ENCODE measurements at places on chromosomes 6 and 20.

DNA sequence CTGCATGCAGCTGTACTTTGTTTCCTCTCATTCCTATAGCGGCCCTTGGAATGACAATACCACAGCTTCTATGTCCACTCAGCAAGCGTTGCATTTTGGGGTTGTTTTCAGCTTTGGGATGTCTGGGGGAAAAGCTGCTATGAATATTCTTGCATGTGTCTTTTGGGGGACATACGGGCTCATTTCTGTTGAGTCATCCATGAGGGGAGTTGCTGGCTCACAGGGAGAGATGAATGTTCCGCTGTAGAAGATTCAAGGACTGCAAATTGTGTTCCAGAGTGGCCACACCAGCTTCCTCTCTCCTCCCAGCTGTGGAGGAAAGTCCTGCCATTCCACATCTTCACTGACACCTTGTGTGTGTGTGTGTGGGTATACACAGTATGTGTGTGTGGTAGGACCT is 43.3 kb downstream of the TGM2 start:
- no peak for DNase-seq

DNA sequence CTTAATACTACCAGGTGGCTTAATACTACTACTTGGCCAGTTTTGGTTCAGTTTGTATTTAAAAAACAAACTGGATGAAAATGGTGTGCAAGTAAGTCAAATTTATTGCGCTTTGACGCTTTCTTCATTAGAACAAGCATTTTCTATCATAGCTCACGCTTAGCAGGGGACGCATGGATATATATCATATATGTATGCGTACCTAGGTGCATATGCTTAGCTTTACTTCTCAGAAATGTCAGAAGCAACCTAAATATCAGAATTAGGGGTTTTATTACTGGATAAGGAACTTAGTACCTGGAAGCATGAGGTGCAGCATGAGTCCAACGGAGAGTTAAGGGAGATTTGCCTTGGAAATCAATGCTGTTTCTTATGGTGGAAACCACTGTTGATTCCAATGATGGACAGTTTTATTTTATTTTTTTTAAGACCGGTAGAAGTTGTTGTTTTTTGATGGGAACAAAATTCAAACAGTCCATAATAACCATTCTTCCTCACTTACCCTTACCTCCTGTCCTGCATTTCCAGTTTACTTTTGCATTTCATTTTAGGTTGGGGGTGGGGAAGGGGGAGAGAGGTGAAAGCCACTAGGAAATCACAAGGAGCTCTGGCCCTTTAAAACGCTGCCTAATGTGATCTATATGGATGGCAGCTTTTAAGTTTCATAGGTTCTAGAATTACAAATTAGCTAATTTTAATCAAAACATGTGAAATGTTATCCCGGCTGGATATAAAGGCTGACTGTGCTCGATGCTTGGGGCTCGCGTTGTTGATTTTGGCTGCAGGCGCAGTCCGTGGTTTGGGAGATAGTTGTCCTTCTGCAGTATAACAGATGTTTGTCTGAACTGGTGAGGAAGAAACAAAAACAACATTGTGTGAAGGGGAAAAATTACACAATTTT is 2.1 kb downstream of the SOBP start:
- no peak for DNase-seq

GRCh38 chr6:26327450-26328264 is 37.3 kb upstream of the BTN3A2 start:
- peak; percentile 86 for DNase-seq

- no peak for DNase-seq
Measured at GRCh38 chr6:148996815-148997214, 250.0 kb downstream of the UST start.

DNA sequence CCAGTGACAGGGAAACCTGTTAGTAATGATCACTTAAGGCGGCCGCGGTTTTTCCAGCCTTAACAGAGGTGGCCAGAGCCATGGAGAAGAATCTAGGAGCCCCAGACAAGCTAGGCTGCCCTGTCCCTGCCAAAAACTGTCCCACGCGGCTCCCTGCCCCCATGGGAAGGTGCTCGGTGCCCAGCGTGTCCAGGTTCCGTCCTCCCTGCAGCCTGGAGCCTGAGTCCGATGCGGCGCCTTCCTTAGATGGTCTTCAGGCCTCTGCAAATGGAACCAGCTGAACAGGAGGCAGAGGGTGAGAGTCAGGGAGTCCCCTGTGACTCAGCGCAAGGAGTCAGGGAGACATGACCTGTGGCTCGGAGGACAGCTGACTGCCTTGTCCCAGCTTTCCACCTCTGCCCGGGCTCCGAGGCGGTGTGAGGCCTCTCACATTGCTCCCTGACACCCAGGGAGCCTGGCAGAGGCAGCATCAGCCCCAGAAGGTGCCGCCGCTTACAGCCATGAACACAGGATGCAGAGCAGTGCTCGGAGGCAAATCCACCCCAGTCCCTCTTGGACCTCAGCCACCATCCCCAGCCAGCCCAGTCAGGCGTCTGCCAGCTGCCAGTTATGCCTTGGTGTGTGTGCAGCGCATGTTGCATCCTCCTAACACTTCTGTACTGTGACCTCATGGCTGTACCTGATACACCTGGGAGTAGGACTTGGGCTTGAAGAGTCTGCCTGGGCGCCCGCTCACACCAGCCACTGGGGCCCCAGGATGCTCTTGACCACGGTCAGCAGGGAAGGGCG is 377.7 kb downstream of the CDH4 start:
- no peak for DNase-seq

DNA sequence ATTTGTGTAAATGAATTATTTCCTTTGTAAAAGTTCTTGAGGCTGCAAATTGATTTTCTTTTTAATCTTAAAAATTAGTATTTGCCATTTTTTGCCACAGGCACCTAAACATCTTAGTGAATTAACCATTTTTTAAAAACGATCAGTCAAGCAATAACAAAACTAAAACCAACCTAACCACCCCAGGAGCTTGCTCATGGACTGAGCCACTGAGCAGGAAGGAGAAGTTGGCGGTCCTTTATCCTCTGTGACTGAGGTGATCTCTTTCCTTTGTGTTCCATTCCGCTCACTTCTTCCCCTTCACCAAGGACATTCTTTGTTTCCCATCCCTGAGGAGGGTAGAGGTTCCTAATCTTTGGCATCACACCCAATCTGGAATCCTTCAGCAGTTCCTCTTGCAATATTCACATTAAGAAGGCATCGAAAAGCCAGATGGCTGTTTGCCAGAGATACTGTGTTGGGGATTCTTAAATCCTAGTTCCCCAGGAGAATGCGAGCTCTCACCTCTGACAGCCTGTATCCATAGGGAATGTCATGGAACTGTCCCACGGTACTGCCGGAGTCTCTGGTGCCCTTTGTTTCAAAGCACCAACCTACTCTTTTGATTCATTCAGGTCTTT is 30.5 kb downstream of the RPRD1B start:
- no peak for DNase-seq

DNA sequence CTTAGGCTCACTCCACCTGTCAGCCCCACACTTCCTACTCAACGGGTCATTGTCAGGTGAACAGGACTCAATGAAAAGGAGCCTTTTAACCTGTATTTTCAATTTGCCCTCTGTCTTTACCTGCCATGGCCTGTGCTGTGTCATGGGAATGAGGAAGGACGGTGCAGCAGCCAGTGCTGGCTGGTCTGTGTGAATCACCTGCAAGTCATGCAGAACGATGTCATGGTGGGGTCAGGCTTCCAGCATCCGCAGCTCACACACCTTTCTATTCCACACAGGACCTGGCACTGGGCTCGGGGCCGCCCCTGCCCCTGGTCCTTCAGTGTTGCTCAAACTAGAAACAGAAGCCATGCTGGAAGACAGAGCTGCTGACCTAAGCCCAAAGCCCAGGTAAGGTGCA is 188.7 kb upstream of the GMDS start:
- no peak for DNase-seq

- no peak for DNase-seq
Measured at GRCh38 chr20:54100563-54100962, 30.2 kb upstream of the BCAS1 start.

DNA sequence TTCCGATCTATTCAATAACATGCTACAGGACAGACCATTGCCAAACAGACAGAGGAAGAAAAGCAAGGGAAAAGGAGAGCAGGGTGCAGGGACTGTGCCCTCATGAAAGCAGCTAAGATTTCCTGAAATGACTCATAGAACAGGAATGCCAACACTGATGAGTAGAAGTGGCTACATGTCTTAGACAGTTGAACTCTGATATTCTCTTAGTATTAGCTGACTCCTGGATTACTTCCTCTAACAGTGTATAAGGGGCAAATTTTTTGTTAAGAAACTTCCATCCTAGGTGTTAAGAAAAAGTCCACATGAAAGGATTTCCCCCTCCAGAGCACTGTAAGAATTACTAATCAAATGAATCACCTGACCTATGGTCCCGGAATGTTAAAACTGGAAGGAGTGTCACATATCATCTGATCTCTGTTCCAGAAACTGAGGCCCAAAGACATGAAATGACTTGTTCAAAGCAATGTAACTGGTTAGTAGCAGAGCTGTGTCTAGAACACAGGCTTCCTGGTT is 224.9 kb downstream of the IBTK start:
- no peak for DNase-seq

GRCh38 chr6:135905604-135906300 is 54.3 kb downstream of the PDE7B start:
- no peak for DNase-seq

GRCh38 chr6:72911463-72912155 is 289.7 kb downstream of the KCNQ5 start:
- DNase-seq = no peak

DNA sequence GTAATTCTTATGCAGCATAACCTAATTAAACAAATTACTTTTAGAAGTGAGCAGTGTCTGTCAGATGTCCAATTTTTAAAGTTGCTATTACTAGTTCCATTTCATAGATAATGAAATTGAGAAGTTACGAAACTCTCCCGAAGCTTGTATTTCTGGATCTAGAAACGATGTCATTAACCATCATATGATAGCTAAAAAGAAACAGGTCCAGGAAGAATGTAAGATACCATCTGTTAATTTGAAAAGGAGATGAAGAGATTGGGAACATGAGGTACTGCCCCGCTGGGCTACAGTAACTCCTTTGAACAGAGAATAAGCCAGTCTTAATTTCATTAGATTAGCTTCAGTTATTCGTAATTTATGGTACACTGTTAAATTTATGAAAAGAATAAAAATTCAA is 47.5 kb upstream of the TMX4 start:
- no peak for DNase-seq

GRCh38 chr6:158381214-158381613 is 68.9 kb downstream of the TULP4 start:
- no peak for DNase-seq

GRCh38 chr20:52983726-52984450 is 11.7 kb downstream of the TSHZ2 start:
- no peak for DNase-seq

DNA sequence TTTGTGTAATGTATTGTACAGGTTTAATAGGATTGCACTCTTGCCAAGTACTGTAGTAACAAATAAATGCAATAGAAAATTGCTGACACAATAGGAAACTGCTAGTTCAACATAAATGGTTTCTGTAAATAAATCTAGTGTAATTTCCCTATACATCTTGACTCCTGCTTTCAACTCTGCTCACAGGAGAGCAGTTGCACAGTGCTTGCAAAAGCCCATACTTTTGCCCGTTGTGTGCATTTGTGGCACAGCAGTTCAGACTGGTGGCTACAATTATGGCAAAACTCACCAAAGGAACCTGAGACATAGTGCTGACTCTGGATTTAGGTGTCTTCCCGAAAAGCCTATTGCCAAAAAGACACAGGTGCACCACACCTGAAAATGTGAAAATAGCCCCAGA is 953.3 kb upstream of the SLC35B3 start:
- DNase-seq = no peak

GRCh38 chr6:83613378-83613777 is 95.5 kb downstream of the SNAP91 start:
- DNase-seq = no peak

- no peak for DNase-seq
Measured at GRCh38 chr20:36115925-36116324, 38.6 kb upstream of the EPB41L1 start.

DNA sequence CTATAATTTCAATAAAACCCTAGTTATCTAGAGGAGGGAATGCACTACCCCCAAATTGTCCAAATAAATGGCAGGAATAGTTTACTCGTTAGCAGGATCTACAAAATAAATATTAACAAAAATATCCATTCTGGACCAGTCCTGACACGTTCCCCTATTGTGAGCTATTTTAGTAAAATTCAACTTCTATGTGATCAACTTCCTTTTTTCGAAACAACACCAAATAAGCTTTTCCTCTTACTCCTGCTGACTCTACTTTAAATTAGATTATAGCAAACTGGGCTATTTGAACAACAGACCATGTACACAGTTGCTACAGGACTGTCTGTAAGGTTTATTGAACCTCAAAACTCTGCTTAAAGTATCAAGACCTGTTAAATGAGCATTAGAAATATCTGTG is 154.3 kb downstream of the IPCEF1 start:
- DNase-seq = no peak

DNA sequence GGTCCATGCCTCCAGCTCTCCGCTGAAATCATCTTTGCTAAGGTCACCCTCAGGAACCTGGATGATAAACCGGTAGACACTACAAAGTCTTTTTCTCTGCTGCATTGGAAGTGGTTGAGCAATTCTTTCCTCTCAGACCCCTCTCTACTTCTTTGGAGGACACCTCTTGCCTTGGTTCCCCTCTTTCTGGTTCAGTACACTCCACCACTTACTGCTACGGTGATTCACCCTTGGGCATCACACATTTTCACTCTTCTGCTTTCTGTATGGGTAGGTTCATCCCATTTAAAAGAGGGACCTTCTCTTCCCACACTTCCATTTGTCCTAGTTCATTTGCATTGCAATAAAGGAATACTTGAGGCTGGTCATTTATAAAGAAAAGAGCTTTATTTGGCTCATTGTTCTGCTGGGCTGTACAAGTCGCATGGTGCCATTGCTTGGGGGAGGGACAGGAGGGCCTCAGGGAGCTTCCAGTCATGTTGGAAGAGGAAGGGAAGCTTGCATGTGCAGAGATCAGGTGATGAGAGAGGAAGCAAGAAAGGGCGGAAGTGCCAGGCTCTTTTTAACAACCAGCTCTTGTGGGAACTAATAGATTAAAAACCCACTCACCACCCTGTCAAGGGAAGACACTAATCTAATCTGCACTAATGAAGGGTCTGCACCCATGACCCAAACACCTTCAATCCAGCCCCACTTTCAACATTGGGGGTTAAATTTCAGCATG is 149.7 kb upstream of the TMEM170B start:
- no peak for DNase-seq

- DNase-seq = no peak
Measured at GRCh38 chr6:21937466-21937865, 343.9 kb downstream of the SOX4 start.

GRCh38 chr6:50815436-50816114 is 3.1 kb upstream of the TFAP2B start:
- DNase-seq = no peak

DNA sequence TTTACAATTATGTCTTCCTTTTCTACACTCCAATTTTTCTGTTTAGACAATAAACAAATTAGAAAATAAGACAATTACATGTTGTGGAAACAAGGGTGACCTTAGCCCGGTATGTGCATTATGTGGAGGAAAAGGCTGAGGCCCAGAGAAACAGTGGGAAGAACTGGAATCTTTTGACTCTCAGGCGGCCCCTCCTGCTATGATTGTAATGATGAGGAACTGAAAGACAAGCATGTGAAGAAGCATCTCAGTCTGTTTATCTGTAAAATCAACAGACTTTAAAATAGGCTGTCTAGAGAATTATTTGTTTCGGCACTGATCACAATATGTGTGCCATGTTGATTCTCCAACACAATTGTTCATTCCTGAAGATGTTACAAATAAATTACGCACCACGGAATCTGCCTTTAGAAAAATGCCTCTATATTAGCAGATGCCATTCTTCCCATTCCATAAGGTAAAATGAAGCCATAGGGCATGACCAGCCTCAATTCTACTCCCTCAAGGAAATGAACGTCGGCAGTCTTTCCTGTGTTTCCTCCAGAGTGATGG is 1201.6 kb upstream of the CITED2 start:
- no peak for DNase-seq

- no peak for DNase-seq
Measured at GRCh38 chr20:15498926-15499325, 1074.3 kb downstream of the KIF16B start.
